ENCODE measurements at places on chromosomes 7 and 10.

GRCh38 chr10:105974803-105975456, 1189.6 kb downstream of the SORCS1 start:
- DNase-seq, result no peak

- peak; percentile 13 for DNase-seq
Observed at GRCh38 chr10:88270871-88271713, 312.0 kb downstream of the RNLS start.

DNA sequence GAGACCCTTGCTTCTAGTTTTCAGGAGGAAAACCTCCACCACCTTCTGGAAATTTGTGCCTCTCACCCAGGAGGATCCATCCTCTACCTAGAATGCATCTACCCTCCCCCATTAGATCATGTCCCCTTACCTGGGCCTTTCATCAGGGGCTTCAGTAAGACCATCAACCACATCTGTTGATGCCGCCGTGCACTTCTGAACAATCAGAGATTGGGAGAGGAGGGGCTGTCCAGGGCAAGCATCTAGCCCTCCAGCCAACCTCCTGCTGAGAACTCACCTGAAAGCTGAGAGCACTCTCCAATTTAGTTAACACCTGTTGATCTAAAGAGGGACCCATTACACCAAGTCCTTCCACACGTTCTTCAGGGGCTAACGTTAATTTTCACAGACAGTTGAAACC, 57.6 kb upstream of the PIK3CG start:
- DNase-seq, result no peak

DNA sequence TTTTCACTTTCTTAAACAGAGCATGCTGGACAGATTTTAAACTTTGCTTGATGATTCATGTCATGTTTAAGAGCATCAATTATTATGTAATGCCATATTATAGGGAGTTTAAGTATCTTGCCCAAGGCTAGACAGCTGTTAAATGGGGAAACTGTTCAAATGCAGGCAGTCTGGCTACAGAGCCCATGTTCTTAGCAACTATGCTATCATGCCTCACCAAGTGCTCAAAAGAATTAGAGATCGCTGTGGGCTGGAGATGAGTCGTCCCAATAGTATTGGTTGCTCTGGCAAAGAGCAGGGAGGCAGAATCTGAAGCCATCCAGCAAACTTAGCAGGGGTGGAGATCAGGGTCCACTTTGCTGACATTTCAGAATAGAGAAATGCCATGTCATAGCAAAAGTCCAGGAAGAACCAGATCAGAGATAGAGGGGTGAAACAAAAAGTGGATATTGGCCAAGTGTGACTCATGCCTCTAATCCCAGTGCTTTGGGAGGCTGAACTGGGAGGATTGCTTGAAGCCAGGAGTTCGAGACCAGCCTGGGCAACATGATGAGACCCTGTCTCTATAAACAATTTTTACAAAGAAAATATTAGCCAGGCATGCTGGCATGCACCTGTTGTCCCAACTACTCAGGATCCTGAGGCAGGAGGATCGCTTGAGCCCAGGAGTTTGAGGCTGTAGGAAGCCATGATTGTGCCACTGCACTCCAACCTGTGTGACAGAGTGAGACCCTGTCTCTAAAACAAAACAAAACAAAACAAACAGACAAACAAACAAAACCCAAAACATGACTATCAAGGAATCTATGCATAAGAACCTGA, 57.8 kb downstream of the BAMBI start:
- DNase-seq, result no peak

DNA sequence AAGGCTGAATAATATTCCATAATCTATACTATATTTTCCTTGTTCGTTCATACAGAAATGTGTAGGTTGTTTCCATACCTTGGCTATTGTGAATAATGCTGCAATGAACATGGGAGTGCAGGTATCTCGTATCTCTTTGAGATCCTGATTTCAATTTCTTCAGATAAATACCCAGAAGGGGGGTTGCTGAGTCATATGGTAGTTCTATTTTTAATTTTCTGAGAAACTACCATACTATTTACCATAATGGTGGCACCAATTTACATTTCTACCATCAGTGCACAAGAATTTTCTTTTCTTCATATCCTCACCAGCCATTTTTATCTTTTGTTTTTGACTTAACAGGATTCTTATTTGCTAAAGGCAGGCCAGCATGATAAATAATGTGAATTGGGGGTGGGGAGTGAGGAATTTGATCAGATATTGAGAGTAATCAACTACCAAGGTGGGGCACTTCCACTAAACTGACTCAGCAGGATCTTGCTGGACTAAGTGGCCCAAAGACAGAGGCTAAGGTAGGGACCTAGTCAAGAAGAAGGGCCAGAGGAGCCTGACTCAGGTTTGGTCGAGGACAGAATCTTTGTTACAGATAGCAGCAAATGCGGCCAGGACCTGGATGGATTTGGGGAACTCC, 21.5 kb upstream of the CCSER2 start:
- no peak for DNase-seq

DNA sequence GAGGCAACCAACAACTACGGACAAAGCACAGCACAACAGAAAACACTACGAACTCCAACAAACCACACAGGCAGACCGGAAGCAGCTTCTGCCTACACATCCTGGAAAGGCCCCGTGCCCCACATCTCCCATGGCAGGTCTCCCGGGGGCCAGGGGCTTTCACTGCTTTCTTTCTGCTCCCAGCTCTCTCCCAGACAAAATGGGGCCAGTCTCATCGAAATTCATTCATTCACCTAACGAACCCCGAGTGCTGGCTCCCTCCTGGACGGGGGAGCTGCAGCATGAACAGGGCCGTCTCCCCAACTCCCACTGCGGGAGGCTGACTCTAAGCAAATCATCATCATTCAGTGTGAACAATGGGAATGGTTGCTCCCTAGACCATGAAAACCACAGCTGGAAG, 47.6 kb upstream of the NANOS1 start:
- no peak for DNase-seq

- DNase-seq, result no peak
Observed at GRCh38 chr7:142811154-142811737, 40.5 kb downstream of the PRSS2 start.

DNA sequence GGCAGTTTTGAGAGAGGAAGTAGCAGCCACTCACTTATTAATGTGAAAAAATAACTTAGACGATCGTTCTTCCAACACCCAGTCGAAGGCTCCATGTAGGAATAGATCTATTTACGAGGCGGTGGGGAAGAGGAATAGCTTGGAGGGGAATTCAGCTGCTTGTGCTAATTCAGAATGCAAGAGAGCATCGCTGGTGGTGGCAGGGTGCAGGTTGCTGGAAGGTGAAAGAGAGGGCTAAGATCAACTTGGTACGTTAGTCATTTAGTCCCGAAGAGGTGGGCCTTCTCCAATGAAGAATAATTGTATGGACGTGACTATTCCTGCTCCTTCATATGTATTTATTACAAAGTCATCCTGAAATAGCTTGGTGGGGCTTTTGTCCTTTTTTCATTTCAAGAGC, 98.5 kb downstream of the SEC23IP start:
- no peak for DNase-seq

DNA sequence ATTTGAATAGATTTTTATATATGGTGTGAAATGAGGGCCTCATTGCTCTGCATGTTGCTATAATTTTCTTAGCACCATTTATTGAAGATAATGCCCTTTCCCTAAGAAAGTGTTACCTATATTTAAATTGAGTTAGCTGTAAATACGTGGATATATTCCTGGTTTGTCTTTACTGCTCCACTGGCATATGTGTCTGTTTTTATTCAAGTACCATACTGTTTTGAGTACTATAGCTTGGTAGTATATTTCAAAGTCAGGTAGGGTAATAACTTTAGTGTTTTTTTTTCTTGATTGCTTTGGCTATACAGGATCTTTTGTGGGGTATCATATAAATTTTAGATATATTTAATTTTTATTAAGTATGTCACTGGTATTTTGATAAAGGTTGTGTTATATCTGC, 31.4 kb downstream of the ZNF273 start:
- DNase-seq, result no peak

DNA sequence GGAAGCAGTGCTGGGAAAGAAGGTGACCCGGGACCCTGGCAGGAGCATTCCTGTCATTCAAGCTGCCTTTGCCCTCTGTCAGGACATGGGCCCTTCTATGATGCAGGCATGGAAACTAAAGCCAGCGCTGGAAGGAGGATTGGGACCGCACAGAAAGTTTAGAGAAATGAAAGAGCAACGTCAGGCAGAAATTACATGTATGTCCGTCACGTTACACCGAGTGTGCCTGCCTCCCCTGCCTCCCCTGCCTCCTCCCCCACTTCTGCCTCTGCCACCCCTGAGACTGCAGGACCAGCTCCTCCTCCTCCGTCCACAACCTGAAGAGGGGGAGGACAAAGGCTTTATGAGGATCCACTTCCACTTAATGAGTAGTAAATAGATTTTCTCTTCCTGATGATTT, 13.9 kb upstream of the PWWP2B start:
- DNase-seq, result no peak

GRCh38 chr7:81725812-81726127, 44.1 kb downstream of the HGF start:
- DNase-seq, result no peak

GRCh38 chr10:3622427-3622826, 162.6 kb downstream of the KLF6 start:
- no peak for DNase-seq

- DNase-seq, result peak; percentile 68
Observed at GRCh38 chr10:118850418-118851061, 95.8 kb upstream of the CACUL1 start.

DNA sequence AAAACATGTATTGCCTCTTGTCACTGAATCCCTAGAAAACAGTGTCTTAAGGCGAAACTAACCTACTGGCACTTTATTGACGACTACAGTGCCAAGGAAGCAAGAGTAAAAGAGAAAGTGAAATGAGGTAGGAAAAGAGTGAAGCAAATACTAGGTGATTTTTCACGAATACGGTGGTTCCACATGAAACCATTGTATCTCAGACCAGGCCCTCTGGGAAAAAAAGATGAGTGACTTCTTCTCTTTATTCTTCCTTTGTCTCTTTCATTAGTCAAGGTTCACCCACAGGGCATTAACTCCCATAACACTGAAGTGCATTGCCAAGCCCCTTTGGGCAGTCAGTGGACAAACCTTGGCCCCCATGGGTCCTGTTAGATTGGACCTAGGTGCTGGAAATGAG, 16.2 kb upstream of the MACC1 start:
- DNase-seq, result no peak

GRCh38 chr10:12327074-12327473, 22.3 kb upstream of the CAMK1D start:
- no peak for DNase-seq

- no peak for DNase-seq
Observed at GRCh38 chr7:37706804-37707203, 23.2 kb downstream of the GPR141 start.

- no peak for DNase-seq
Observed at GRCh38 chr7:140439359-140439758, 35.5 kb downstream of the RAB19 start.

- DNase-seq, result no peak
Observed at GRCh38 chr7:130401101-130401500, 20.8 kb downstream of the CPA1 start.

DNA sequence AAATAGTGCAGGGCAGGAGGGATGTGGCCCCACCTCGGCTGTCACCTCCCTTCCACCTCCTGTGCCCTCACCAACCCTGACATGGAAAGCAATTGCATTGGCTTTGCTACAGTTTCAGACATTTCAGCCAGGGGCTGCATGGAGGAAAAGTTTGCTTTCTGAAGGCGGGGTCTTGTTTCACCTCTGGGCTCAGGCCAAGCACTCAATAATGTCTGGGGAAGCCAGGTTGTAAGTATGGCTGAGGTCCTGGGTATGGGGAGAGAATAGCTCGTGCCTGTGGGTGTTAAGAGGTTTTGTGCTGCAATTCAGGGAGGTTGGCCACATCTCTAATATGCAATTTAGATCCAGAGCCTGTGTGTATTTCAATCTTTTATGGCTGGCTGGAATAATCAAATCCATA, 238.4 kb upstream of the MKI67 start:
- DNase-seq, result no peak

- DNase-seq, result no peak
Observed at GRCh38 chr10:119007211-119007574, 22.3 kb upstream of the NANOS1 start.

GRCh38 chr7:100209493-100209892, 10.3 kb upstream of the PVRIG start:
- no peak for DNase-seq

GRCh38 chr10:131096031-131096430, 215.5 kb downstream of the TCERG1L start:
- no peak for DNase-seq

DNA sequence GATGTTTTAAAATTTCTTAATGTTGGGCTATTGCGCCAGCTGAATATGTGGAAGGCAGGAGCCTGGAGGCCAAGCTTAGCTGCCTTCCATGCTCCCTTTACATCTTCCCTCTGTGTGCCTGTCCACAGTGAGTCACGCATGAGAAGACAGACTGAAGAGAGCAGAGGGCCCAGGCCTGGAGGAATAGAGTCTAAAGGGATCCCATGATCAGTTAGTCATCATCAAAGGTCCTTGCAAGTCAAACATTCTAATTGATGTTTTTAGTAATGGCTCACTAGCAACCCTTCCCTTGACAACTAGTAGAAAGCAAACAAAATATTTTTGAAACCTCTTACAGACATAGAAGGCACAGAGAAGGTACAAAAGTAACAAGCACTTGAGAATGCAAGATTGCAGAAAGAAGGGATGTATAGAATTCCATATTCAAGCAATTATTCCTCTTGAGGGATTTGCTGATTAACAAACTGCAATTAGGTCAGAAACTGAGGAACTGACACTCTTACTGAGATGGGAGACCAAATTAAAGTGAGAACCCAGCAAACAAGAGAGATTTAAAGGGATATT, 30.7 kb upstream of the APBB1IP start:
- no peak for DNase-seq

DNA sequence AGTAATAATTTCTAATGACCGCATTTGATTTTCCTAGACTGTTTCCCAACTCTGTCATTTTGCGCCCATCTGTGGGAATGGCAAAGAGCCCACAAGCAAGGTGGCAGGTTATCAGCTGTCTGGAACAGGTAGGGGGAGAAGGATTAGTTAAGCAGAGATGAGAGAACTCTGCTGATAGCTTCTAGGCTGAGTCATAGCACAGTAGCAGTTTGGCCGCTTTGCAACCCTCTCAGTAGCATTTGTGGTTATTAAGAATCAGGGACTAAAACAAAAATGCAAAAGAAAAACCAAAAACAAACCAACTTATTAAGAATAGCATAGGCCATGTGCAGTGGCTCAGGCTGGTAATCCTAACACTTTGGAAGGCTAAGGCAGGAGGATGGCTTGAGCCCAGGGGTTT, 602.7 kb upstream of the SORCS1 start:
- DNase-seq, result no peak

DNA sequence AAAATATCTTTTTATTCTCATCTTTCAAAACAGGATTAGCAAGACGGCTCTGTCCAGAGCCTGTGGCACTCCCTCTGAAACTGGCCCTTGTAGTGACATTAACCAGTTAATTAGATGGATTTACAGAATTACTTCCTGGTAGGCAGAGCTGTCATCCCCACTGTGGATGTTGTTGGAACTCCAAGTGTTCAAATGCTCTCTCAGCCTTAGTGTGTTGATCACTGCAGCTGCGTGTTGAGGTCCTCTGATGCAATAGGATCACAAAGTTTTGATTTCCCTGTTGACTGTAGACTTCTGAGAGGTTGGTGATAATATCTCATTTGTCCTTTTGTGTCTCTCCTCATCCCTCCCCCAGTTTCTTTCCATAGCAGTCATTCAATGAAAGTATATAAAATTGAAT, 117.3 kb upstream of the CDK6 start:
- no peak for DNase-seq

- no peak for DNase-seq
Observed at GRCh38 chr10:49135575-49136313, 1.9 kb upstream of the FAM170B start.

GRCh38 chr7:83613232-83613631, 35.7 kb downstream of the SEMA3E start:
- no peak for DNase-seq

All from stimulated activated CD4-positive, alpha-beta T cell treated with anti-CD3 and anti-CD28 coated beads, Interleukin-1b, Interleukin-23, amount 100 ng/mL, for 4 hours (primary cell).